ENCODE measurements at places on chromosomes 6 and 20.

GRCh38 chr6:127533736-127534135 is 14.6 kb upstream of the MTCL3 start:
- DNase-seq: no peak

DNA sequence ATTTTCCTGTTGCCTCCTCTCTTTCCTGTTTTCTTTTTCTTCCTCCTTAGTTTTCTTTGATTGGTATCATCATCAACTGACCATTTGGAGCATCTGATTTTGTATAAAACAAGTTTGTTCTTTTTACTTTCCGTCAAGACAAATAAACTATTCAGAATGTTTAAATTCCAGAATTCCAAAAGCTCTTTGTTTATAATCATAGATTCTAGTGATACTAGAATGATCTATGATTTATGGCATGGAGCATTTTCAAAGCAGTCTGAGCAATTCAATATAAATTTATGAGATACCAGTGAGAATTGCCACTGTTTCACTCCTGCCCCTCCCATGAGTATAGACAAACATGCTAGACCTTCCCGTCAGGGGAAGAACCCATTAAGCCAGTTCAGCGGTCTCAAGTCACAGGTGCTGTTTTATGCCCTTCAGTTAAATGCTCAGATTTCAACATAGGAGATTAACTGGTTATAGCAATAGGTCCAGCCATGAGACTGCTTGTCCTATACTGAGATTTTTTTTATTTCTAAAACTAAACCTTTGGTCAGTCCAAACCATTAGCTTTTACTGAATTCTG is 60.7 kb downstream of the GRIK2 start:
- no peak for DNase-seq

DNA sequence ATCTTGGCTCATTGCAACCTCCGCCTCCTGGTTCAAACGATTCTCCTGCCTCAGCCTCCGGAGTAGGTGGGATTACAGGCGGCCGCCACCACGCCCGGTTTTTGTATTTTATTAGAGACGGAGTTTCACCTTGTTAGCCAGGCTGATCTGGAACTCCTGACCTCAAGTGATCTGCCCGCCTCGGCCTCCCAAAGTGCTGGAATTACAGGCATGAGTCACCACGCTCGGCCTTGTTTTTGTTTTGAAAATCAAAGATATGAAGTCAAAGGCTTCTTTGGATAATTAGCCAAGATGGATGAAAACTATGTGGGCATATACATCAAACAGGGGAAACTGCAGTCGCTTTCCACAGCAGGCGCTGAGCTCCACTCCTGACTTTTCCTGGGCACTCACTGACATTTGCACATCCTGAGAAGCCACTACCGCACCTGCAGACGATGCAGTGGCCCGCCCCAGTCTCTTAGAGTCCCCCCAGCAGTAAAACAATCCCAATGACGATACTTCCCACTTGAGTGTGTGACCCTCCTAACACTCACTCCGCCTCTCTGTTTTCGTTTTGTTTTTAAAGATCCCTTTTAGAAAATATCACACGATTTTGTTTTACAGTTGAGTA is 44.1 kb downstream of the GJA1 start:
- no peak for DNase-seq

GRCh38 chr6:9428421-9429172 is 986.3 kb downstream of the TFAP2A start:
- DNase-seq: no peak

DNA sequence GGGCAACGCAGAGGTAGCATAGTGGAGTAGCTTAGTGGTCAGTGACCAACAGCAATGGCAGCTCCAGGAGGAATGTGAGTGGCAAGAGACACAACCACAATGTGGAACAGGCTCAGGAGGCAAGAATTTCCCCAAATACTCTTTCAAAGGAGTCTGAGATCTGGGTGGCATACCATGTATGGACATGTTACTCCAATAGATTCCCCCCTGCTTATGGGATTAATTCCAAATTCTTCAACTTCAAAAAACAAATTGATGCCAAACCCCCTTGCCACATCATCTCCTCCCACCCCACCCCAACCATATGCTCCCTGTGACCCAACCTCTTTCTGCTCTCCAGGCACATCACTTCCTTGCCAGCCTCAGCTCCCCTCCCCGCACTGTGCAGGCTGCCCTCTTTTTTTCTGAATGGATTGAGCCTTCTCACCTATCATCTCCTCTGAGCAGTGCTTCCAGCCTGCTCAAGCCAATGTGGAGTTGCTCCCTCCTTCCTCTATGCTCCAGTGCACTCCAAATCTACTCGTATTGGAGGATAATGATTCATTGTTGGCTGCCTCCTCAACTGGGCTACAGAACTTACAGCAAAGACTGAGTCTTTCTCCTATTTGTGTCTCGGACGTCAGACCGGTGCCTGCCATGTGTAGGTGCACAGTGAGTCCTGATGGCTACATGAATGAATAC is 93.0 kb upstream of the CEP85L start:
- DNase-seq: no peak

DNA sequence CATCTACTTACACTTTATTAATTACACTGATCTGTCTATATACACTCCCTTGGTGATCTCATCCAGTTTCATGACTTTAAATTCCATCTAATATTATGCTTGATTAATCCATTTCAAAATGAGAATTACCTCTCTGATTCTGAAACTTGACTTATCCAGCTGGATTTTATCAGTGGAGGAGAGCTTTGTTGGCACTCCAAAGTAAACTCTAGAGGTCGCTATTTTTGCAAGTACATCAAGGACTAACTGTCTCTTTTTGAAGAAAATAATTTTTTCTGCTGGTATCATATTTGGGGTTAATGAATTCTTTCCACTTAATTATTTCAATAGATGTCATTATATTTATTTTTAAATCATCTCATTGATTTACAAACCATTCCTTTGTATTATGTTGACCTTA is 630.3 kb upstream of the MAN1A1 start:
- DNase-seq: no peak

DNA sequence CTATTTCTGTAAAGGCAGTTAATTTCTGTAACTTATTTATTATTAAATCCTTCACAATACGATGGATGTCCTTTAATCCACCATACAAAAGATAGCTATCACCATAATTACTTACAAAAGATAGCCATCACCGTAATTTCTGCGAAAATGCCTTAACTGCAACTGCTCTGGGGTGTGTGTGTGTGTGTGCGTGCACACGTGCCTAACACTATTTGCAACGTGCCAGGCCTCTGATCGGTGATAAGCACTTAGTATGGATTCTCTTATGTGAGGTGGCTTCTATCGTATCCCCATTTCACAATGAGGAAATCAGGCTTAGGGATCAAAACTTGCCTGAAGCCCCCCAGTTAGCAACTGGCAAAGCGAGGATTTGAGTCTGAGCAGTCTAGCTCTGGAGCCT is 67.1 kb upstream of the RBM24 start:
- DNase-seq: no peak

- no peak for DNase-seq
Observed at GRCh38 chr6:78910591-78911171, 43.3 kb downstream of the IRAK1BP1 start.

- no peak for DNase-seq
Observed at GRCh38 chr6:36023996-36024795, at the start of gene SLC26A8. SLC26A8 (minus strand) TSS chr6:36024641; CDS start chr6:36019707, 4,934 bp downstream.

- DNase-seq: no peak
Observed at GRCh38 chr20:46117704-46118467, at the start of gene CD40. CD40 (plus strand) TSS chr20:46118314; CDS start chr20:46118344, 30 bp downstream.

DNA sequence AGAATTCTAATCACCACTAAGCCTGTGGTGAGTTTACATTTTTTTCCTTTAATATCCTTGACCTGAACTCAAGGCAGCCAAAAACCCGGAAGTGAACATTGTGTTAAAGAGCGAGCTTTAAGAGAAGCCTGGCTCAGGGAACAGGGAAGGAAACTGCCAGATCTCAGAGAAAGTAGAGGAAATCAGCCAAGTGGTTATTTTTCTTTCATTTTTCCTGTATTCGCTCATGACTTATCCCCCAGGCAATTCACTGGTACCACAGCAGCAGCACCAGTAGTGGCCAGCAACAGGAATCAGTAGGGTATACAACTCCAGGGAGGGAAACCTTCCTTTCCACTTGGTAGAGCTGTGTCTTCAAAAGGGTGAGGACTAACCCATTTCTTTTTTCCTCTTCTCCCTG is 89.6 kb upstream of the HMGCLL1 start:
- DNase-seq: no peak

DNA sequence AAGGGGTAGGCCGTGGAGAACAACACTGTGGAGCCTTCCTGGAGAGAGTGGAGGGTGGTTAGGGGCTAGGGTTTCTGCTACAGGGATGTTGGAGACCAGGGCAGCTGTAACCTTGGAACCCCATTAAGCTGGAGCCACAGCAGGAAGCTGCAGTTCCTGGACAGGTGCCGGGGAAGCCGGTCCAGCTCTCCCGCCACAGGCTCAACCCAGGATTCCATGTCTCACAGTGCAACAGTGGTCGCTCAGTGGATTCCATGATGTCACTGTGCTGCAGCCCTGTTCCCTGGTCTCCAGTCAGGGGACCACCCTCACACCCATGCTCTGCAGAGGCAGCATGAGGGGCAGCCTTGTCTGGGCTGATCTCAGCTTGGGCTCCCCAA is 264.6 kb upstream of the CDYL start:
- no peak for DNase-seq

DNA sequence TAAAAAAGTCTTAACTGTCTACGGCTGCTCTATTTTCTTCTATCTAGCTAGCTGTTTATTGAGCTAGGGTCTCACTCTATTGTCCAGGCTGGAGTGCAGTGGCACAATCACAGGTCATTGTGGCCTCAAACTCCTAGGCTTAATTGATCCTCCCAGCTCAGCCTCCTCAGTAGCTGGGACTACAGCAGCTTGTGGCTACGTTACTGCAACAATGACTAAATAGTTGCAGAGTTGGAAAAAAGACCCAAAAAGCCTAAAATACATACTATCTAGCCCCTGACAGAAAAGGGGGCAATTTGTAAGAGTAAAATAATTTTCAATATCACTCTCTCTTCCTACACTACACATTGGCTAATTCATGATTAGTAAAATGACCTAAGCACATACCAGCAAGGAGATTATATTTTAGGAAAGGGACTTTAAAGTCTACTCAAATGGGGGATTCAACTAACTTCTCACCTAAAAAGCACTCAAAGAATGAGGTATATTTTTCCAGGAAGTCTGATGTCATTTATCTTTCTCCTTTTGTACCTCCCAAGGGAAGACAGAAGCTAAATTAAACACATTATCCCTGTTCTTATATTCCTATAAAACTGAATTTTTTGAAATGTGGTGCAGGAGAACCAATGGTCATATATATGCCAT is 82.8 kb downstream of the ZMYND8 start:
- no peak for DNase-seq

DNA sequence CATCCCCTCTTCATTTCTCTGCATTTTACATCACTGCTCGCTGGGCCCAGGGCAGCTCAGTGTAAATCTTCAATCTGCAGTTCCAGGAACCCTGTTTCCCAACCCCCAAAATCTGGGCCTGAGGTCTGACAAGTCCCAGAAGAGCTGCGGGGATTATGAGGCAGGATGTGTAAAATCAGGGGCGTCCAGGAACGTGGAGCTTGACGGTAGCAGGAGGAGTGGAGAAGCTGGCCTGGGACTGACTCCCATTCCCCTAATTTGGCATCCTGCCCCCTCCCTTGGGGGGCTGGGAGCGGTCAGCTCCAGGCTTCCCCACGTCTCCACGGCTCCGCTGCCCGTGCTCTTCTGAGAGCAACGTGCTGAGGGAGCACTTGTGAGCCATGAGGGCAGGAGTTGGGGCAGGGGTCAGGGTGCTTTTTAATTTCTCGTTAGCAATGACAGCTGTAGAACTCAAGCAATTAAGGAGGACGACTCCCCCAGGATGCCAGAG is 23.4 kb upstream of the VEGFA start:
- no peak for DNase-seq

- no peak for DNase-seq
Observed at GRCh38 chr6:15322781-15323536, 77.1 kb downstream of the JARID2 start.

DNA sequence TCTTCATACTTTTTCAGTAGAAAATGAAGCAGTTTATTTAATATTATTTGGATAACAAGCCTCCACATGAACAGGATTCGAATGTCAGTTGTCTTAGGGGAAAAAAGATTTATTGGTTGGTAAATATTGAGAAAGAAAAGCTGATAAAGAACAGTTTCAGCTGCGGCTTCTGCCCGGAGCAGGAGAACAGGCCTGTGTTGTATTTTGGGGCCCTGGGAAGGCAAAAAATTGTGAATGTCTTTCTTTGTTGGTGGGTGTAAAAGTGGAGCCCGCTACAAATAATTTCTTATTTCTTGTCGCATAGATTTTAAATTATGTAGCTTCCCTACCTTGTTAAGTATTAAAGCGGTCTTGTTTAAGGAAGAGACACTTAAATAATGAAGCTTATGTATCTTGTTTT is 90.5 kb upstream of the PAX1 start:
- no peak for DNase-seq

DNA sequence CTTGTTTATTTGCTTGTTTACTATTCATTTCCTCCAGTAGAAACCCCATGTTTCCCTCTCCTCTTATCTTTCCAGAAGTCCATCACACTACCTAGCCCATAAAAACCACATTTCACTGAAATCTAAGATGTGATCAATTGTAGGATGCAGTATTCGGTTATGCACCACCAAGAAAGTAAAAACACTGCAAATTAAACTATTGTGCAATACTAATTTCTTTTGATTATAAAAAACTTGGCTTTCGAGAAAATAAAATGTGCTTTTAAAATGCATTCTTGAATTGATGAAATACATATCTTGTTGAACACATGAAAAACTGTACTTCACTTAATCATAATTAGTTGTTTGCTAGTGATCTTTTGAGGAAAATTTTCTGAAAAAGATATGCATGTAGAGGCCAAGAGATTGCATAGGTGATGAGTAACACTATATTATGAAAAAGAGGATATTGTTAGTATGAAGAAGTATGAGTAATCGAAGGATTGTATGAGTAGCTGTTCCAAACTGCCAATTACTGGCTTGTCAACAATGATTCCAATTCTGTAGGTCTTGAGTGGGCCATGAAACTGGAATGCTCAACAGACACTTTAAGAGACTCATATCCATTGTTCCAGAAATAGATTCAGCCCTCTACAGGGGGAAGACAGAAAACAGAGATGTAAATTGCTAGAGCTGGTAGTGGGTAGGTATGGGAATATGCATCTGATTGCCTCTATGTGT is 79.7 kb downstream of the RNF217 start:
- no peak for DNase-seq
